ENCODE measurements at places on chromosomes 16 and 17. TPM values are rescaled to one million over a fixed set of nuclear protein-coding genes. Genes with fewer than 3 reads are reported as not detected.

GCGR gene
- not detected for total RNA-seq

DPEP3 gene
- total RNA-seq: not detected

PMP22 gene
- total RNA-seq: 42.5 TPM

WFDC1 gene
- 9.7 TPM for total RNA-seq

KRTAP2-2 gene
- total RNA-seq: not detected

ADAD2 gene
- not detected for total RNA-seq

All from epithelial cell of alveolus of lung (primary cell).